Hematopoietic multipotent progenitor cell (in vitro differentiated cells): ENCODE measurements at places on chromosomes 2 and 18. TPM values are rescaled to one million over a fixed set of nuclear protein-coding genes. Genes with fewer than 3 reads are reported as not detected.

The PLCD4 gene
- 0.27 TPM for total RNA-seq

The NAT8 gene
- 0.27 TPM for total RNA-seq

- DNase-seq, result no peak
Observed at GRCh38 chr2:41087946-41088345, 636.1 kb upstream of the SLC8A1 start.

GRCh38 chr18:1350931-1351450, 446.3 kb downstream of the ADCYAP1 start:
- DNase-seq, result no peak
